Breast epithelium (tissue), 4 donors: ENCODE measurements at places on chromosomes 7 and 10. TPM values are rescaled to one million over a fixed set of nuclear protein-coding genes. Genes with fewer than 3 reads are reported as not detected.

PON1 gene
- not detected for total RNA-seq

LAMTOR4 gene
- total RNA-seq = 207 TPM

TMEM130 gene
- total RNA-seq = 0.88 TPM

KLF14 gene
- total RNA-seq = 0.15 TPM

MRC1 gene
- 197 TPM for total RNA-seq

GARIN1A gene
- 0.96 TPM for total RNA-seq

VAX1 gene
- total RNA-seq = not detected

UNCX gene
- not detected for total RNA-seq

NDUFB2 gene
- 149 TPM for total RNA-seq

- peaks cover 10% of the 10 kb centered on the region for H3K4me1 ChIP-seq
- DNase-seq = no peak
- no peaks in the 10 kb centered on the region for H3K36me3 ChIP-seq
- peak overlapping the region; percentile 88 for H3K27ac ChIP-seq
- H3K4me3 ChIP-seq = no peak overlapping the region
Measured at GRCh38 chr10:63515002-63515763, 6.0 kb upstream of the REEP3 start.

DNA sequence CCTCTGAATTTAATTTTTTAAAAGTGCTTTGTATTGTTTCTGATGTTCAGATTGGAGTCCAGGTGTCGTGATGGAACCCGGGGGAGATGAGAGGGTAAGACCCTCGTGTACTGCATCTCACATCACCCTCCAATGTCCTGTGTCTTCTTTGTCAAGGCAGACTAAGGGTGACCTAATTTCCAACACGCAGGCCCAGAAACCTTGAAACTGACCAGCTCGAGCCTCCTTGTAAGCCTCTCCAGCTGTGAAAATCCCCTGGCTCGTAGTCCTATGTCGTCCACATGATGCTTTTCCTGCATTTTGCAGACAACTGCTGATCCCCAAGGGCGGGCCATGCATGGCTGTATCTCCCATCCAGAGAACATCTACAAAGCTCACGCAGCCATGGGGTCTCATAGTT is 220.2 kb downstream of the ARHGAP12 start:
- peak overlapping the region; percentile 91 for H3K27ac ChIP-seq
- H3K4me3 ChIP-seq = no peak overlapping the region
- H3K36me3 ChIP-seq = no peaks in the 10 kb centered on the region
- no peaks in the 10 kb centered on the region for H3K27me3 ChIP-seq
- H3K4me1 ChIP-seq = peaks cover 6% of the 10 kb centered on the region
- DNase-seq = no peak

- no peak for DNase-seq
- H3K27me3 ChIP-seq = no peaks in the 10 kb centered on the region
- no peaks in the 10 kb centered on the region for H3K4me1 ChIP-seq
- H3K36me3 ChIP-seq = no peaks in the 10 kb centered on the region
Measured at GRCh38 chr10:29140151-29140550, 148.7 kb upstream of the LYZL1 start.

DNA sequence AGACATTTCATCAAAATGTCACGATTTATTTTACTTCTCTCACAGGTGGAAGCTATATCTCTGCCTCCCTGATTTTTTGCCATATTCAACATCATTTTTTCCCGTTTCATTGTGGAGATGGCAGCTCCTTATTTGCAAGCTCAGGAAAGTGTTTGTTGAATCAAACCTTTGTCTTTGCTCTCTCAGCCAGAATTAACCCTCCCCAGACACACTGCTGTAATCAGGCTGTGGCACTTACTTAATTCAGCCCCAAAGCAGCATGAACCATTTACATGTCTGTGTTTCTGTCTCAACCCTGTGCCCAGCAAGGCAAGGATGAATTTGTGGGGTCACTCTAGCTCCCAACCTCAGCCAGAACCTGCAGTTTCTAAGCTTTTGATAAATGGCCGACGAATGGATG is 397.2 kb downstream of the TCERG1L start:
- H3K36me3 ChIP-seq = no peaks in the 10 kb centered on the region
- DNase-seq = no peak
- H3K4me1 ChIP-seq = no peaks in the 10 kb centered on the region

DNA sequence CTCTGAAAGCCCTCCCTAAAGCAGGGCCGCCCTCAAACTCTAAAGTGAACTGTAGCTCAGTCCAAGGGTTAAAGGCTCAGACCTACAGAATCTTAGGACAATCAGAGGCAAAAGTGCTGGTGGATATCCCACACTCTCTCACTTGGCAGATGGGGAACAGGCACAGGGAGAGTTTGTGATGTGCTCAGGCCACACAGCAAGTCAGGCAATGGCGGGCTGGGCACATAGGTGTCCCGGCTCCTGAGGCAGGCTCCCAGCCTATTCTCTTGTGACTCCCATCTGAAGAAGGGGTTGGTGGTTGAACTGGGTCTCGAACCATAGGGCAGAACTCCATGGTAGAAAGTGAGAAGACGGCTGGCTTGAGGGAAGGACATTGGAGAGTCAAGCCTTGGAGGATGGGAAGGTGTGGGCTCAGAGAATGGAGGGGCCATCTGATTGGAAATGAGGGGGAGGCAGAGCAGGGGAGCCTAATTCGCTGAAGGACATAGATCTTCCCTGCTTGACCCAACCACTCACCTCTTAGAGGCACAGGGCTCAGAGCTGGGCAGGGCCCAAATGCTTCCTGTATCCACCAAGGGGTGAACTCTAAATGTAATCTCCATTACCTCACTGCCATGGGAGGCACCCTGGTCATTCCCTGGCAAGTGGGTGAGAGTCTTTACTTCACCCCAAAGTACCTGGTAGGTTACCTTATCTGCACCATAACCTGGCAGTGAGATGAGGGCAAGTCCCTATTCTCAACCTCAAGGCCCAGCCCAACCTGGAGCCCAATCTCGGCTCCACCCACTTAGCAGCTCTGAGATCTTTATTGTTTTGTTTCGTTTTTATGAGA is 4.9 kb upstream of the ZMIZ1 start:
- H3K4me3 ChIP-seq = no peak overlapping the region
- no peaks in the 10 kb centered on the region for H3K27me3 ChIP-seq
- DNase-seq = no peak
- no peaks in the 10 kb centered on the region for H3K36me3 ChIP-seq
- H3K4me1 ChIP-seq = peaks cover 3% of the 10 kb centered on the region

- H3K4me3 ChIP-seq = no peak overlapping the region
- peak; percentile 94 for DNase-seq
- H3K4me1 ChIP-seq = no peaks in the 10 kb centered on the region
Measured at GRCh38 chr10:78927257-78927995, 141.3 kb upstream of the ZMIZ1 start.

DNA sequence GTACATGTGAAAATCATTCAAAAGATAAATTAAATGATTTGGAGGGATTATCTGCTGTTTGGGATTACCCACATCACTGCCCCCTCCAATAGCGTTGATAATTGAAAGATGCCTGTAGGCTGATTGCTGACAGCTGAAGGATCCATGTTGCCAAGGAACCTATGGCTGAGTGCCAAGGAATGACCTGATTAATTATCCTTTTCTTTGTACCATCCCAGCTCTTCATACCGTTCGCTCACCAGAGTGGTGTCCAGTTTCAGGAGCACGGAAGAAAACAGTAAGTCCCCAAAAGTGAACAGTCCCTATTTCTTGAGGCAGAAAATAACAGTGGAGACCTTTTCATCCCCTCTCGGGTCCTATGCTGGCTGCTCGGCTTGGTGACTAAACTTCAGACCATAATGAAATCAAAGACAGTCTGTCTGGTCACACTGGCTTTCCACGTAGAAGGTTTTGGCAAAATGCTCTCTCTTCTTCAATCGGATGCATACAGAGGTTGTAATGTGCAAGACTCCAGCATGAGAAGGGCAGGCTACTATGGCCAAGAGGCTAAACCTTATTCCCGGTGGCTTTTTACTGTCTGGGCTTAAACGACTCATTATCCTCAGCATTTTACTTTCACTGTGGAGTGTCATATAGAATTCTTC is 108.8 kb downstream of the SPAG6 start:
- H3K27me3 ChIP-seq = no peaks in the 10 kb centered on the region
- no peak for DNase-seq
- no peak overlapping the region for H3K27ac ChIP-seq
- H3K4me3 ChIP-seq = no peak overlapping the region
- H3K36me3 ChIP-seq = no peaks in the 10 kb centered on the region

GRCh38 chr7:80954191-80954590 is 35.3 kb upstream of the SEMA3C start:
- DNase-seq = no peak
- H3K4me1 ChIP-seq = no peaks in the 10 kb centered on the region
- no peak overlapping the region for H3K4me3 ChIP-seq
- no peaks in the 10 kb centered on the region for H3K36me3 ChIP-seq
- no peak overlapping the region for H3K27ac ChIP-seq

GRCh38 chr7:142104550-142105527 is 6.7 kb upstream of the MGAM2 start:
- DNase-seq = no peak
- H3K27me3 ChIP-seq = no peaks in the 10 kb centered on the region
- H3K4me3 ChIP-seq = no peak overlapping the region

GRCh38 chr10:51204066-51204465 is 129.8 kb downstream of the PRKG1 start:
- H3K27ac ChIP-seq = peak overlapping the region; percentile 65
- H3K36me3 ChIP-seq = no peaks in the 10 kb centered on the region
- no peak overlapping the region for H3K4me3 ChIP-seq
- no peak for DNase-seq
- no peaks in the 10 kb centered on the region for H3K4me1 ChIP-seq

DNA sequence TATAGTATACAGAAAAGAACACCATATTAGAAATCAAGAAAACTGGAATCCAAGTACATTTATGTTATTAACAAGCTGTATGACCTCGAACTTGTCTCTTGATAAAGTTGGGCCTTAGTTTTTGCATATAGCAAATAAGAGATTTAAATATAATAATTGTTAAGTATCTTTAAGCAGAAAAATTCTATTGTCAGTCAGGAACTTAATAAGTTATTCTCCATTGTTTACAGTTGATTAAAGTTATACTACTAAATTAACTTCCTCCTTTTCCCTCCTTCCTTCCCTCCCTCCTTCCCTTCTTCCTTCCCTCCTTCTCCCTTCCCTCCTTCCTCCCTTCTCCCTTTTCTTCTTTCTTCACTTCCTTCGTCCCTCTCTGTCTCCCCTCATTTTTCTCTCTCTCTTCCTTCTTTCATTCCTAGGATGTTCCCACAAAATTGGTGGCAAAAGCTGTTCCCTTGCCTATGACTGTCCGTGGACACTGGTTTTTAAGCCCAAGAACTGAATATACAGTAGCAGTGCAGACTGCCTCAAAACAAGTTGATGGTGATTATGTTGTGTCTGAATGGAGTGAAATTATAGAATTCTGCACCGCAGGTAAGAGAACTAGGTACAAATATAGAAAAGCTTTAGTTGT is 59.7 kb downstream of the PHYHIPL start:
- no peak overlapping the region for H3K27ac ChIP-seq
- no peak overlapping the region for H3K4me3 ChIP-seq
- no peaks in the 10 kb centered on the region for H3K4me1 ChIP-seq
- H3K27me3 ChIP-seq = no peaks in the 10 kb centered on the region
- H3K36me3 ChIP-seq = no peaks in the 10 kb centered on the region
- no peak for DNase-seq

- H3K27ac ChIP-seq = no peak overlapping the region
- H3K36me3 ChIP-seq = no peaks in the 10 kb centered on the region
- H3K27me3 ChIP-seq = no peaks in the 10 kb centered on the region
- no peak for DNase-seq
Measured at GRCh38 chr7:74164985-74165456, 9.1 kb upstream of the EIF4H start.

DNA sequence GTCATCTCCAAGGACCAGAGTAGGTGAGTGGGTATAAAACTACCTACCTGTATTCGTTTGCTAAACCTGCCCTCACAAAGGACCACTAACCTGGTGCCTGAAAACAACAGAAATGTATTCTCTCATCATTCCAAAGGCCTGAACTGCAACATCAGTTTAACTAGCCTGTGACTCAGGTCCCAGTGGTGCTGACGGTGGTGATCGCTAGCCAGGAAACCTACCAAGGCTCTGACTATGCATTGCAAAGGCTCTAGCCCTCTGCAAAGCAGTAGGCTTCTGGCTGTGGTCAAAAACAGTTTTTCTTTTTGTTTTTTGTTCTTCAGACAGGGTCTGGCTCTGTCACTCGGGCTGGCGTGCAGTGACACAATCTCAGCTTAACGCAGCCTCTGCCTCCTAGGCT is 107.5 kb downstream of the NPTX2 start:
- no peak overlapping the region for H3K27ac ChIP-seq
- H3K27me3 ChIP-seq = no peaks in the 10 kb centered on the region
- H3K4me3 ChIP-seq = no peak overlapping the region
- H3K36me3 ChIP-seq = no peaks in the 10 kb centered on the region
- no peak for DNase-seq

DNA sequence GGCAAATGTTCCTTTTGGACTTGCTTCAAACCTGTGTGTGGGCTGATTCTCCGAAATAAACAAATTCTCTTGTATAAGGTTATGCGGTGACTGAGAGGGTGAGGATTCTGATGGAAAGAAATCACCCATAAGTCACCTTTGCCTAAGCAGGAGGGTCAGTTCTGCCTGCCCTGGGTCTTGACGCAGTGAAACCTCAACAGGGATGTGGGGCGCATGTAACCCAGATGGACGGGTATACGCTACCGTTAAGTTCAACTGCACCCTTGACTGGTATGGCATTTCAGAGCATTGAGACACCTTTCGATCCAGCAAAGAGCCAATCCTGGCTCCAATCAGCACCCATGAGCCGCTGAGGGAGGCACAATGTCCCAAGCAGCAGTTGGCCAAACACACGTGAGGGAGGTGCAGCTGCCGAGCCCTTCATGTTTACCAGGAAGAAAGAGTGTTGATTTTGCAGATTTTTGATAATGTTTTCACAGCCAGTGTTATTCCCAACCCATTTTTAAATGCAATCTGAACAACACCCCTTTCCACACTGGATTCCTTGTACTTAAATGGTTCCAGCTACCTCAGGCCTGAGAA is 48.1 kb downstream of the SORBS1 start:
- H3K4me3 ChIP-seq = no peak overlapping the region
- H3K36me3 ChIP-seq = no peaks in the 10 kb centered on the region
- H3K4me1 ChIP-seq = peaks cover 8% of the 10 kb centered on the region
- peak overlapping the region; percentile 73 for H3K27ac ChIP-seq
- no peak for DNase-seq

DNA sequence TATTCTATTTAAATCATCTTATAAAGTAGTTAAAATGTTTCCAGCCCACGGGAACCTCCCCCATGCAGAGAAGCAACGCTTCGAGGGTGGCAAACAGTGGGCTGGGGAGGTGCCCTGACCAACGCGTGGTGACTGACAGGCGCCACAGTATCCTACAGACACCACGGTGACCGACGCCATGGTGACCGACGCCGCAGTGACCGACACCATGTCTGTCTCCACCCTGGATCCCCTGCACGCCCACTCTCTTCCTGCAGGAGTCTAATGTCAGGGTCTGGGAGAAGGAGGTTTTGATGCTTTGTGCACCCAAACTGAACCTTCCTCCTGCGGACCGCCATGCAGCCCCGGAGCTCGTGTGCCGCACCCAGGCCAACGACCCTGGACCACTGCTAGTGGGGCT is 464.4 kb downstream of the PTPRN2 start:
- H3K4me1 ChIP-seq = no peaks in the 10 kb centered on the region
- no peaks in the 10 kb centered on the region for H3K27me3 ChIP-seq
- H3K27ac ChIP-seq = no peak overlapping the region
- no peak overlapping the region for H3K4me3 ChIP-seq
- DNase-seq = no peak
